ELF-1 (cell line): ENCODE measurements at places on chromosomes 1 and 21.

DNA sequence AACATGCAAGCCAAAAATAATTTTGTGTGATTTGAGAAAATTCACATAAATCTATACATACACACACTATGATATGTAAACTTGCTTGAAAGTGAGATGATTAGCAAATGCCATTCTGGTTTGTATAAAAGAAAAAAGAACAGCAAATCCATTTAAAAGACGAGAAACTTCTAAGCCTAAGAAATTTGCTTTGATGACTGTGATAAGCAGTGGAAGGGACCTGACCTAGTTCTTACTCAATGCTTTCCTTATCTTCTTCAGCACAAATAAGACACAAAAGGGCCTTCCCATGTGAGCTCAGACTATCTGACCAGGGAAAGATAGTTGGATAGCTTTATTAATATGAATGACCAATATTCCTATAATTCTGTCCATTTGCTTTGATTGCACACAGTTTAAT is 25.3 kb upstream of the NMNAT2 start:
- no peak for DNase-seq

DNA sequence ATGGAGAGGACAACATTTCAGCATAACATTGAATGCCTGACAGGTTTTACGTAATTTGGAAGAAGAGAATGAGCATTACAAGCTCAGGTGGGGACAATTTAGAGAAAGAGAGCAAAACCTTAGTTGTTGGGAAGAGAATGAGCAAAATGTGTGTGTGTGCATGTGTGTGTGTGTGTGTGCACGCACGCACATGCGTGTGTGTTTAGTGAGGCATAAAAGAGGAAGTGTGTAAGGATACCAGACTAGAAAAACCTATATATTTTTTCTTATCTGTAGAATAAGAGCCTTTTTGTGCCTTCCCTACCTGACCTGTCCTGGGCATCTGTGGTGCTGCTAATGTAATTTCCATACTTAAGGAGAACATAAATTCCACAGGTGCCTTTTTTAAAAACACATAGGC is 99.0 kb upstream of the PLXNA2 start:
- no peak for DNase-seq

GRCh38 chr21:42406201-42406621 is 2.5 kb downstream of the UBASH3A start:
- DNase-seq = no peak

GRCh38 chr1:221766210-221766609 is 24.3 kb upstream of the DUSP10 start:
- DNase-seq = no peak
